ENCODE measurements at places on chromosomes 4 and X.
A peak's percentile ranks its signal among the peaks of the same experiment; 100 is the strongest.

GRCh38 chr4:153939570-153939969, 150.7 kb upstream of the SFRP2 start:
- no peak for DNase-seq

DNA sequence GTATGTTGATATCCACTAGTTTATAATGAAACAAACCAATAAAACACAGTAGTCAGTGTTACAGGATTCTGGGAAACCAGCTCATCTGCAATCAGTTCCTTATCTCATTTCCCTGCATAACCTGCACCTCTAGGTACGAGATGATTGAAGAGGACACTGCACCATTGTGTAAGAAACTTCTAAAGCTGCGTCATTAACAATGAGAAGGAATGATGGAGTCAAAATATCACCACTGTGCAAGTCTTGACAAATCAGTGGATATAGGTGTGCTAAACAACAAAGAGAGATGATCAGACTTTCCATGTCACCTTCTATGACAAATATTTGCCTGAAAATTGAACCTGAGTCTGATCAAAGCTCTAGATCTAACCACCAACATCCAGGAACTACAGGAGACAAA, 40.7 kb upstream of the DHX15 start:
- no peak for DNase-seq

DNA sequence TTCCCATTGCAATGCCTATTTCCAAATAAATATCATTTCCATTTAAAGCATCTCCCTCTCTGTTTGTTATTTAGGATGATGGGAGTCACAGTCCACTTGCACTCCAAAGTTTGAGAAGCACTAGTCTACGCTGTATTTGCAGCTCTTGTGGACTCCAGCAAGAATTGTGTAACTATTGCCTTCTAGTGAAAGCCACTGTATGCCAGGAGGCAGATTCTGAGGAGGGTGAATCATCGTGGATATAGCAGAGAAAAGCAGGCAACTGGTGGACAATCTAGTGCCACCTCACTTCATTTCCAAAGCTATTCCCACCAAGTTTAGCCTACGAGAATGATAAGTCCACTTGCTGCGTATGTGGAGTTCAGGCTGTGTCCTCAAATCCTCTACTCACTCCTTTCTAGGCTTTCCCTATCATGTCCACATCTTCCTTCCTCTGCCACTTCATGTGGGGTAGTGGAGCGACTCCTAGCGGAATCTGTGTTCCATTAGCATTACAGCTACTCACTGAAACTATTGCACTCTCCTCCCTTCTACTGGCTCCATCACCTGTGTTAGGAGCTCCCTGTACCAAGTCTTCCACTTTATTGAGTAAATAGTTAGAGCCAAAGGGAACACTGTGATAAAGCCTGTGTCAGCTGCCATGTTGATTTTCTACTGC, 501.8 kb upstream of the GALNT7 start:
- DNase-seq: no peak

GRCh38 chr4:108466936-108467902, 153.2 kb upstream of the RPL34 start:
- peak; percentile 26 for DNase-seq

DNA sequence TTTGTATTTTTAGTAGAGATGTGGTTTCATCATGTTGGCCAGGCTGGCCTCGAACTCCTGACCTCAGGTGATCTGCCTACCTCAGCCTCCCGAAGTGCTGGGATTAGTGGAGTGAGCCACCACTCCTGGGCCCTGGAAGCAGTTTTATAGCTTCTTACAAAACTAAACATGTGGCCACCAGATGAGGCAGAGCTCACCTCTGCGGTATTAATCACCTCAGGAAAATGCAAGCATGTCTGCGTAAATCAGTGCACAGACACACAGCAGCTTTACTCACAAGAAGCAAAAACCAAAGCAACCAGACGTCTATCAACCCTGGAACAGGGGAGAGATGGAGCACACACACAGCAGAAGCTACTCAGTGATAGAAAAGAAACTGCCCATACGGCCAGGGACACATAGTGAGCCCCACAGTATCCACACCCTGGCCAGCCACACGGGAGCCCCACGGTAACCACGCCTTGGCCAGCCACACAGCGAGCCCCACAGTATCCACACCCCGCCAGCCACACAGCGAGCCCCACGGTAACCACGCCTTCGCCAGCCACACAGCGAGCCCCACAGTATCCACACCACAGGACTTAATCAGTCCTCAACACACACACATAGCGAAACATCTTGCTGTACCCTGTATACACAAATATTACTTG, 30.2 kb downstream of the PPP2R3B start:
- DNase-seq: no peak

DNA sequence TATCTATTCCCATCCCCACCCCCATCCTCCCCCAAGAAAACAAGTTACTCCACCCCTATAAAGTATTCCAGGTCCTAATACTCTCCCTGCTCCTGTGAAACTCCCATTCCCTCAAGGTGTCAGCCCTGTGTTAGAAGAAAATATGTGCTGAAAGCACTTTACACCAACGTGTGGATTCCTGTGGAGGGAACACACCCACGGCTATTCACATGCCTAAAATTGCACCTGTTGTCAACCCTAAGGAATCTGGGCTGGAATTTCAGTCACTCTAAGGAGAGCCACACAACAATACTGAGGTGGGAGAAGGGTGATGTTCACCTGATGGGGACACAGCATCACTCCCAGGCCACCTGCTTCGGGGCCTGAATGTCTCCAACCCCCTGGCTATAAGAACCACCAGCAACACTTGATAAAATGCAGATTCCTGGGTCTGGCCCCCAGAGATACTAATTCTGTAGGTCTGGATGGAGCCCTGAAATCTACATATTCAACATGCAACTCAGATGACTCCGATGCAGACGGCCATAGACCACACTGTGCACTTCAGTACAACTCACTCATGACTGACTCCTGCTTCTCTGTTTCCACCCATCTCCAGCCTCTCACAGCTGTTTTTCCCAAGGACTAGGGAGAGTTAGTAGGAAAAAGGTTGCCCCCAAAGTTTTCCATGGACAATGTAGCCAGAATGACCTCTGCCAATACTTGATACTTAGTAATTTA, 15.8 kb downstream of the SCD5 start:
- DNase-seq: no peak

DNA sequence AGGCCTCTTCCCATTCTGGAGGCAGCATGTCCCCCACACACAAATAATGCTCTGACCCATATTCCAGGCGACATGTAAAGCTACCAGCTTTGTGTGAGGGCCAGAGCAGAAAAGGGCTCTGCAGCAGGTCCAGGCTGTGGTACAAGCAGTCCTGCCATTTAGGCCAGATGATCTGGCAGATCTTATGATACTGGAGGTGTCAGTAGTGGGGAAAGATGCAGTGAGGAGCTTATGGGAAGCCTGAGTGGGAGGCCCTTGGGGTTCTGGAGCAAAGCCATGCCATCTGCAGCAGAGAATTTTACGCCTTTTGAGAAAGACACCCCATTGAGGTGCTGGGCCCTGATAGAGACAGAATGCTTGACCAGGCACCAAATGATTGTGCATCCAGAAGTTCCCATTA, 7.7 kb downstream of the SYN1 start:
- no peak for DNase-seq

GRCh38 chr4:150784939-150785338, 203.0 kb downstream of the MAB21L2 start:
- DNase-seq: no peak

DNA sequence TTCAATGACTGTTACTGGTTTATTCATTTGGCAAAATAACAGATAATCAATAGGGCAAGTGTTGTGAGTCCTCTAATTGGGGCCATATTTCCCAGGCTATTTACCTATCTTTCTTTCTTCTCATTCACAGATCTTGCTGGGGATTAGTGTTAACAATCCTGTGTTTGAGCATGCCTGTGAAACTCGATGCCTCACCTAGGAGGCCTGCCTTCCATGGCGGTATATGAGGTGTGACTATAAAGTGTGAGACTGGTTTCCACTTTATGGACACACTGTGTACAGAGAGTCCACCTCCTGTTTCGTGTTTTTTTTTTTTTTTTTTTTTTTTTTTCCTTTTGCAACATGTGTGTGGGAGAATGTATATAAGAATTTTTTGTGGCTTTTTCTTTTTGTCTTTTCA, 199.3 kb downstream of the BMPR1B start:
- DNase-seq: no peak

DNA sequence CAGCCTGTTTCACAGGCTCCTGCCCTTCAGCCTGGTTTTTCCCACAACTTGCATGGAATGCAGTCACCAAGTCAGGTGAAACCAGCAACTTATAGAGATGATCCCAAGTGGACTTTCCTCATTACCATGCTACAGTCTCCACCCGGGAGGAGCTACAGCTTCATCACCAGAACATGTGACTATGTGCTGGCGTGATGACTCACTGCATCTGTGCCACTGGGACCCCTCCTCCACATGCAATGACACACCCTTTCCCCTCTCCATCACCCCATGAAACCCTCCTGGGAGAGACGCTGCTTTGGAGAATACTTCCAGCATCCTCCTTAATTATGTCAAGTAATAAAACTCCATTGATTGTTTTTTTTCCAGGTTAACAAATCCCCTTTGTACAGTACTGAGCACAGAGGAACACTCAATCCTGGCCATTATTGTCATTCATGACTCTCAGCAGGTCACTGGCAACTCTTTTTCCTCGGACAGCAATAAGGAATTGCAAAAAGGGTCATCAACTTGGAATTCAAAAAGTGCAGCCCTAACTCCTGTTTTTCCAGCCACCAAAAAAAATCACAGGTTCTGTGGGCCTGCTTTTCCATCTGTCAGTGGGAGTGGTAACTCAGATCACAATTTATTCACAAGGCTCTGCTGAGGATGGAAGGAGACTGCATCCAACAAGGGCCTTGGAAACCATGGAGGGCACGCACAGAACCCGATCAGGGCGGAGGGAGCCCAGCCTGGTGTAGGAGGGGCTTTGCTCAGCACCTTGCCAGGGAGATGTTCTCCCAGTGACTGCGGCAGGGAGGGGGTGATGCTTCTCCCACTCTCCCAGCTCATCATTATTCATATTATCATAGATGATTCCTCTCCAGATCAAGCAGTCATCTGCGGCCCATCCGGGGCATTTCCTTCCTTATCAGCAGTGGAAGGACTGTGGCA, 17.4 kb downstream of the QDPR start:
- DNase-seq: no peak

- DNase-seq: peak; percentile 66
Measured at GRCh38 chrX:132622130-132622529, 133.3 kb upstream of the MBNL3 start.

- no peak for DNase-seq
Measured at GRCh38 chr4:90209922-90210321, 82.7 kb downstream of the CCSER1 start.

DNA sequence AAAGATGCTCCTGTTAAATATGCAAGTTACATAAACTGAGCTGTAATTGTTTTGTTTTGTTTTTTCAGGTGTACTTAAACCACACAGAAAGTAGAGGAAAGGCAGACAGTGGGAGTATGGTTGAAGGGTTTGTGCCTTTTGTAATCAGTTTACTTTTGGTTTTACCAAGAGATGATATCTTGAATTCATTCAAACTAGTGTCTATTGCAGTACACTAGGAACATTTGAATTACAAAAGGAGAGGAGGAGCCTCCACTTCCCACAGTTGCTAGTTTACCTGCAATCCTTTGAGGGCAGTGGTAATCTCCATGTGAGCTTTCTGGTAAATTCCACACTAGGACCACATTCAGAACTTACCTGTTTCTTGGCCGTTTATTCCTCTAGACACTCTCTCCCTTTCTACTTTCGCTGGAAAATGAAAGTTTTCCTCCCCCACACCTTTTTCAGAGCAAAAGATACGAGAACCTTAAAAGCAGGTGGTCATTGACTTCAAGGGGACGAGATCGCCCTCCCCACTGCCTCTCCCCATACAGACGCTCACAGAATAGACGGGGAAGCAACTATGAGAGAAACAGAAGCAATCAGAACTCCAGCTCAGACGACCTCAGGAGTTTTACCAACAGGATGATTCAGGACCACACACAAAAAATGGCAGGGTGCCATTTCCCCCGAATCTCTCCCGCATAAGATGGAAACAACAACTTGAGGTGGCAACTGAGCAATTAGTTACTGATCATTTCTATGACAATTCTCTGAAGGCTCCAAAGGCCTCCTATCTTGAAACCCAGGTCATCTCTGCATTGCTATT, 3.3 kb downstream of the RBM47 start:
- no peak for DNase-seq

DNA sequence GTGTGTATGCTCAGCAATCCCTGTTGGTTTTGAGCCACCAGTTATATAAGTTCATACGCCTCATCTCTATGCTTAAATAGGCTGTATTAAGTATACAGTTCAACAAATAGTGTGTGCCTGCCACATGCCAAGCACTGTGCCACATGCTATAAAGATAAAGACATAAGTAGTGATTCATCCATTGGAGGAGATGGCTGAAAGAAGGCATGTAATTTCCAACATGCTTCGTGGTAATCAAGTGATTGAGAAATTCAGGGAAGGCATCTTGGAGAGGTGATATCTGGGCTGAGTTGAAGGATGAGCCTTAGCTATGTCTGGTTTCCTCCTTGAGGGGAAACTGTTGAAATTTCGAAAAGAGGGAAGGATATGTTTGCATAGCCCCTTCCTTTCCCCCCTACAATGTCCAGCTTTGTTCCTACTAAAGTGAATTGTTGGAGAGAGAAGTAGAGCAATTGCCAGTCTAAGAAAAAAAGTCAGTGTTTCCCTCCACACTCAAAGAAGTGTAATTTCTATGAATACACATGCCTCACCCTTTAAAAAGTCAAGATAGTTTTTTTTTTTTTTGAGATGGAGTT, 96.5 kb downstream of the ARHGAP10 start:
- DNase-seq: no peak

DNA sequence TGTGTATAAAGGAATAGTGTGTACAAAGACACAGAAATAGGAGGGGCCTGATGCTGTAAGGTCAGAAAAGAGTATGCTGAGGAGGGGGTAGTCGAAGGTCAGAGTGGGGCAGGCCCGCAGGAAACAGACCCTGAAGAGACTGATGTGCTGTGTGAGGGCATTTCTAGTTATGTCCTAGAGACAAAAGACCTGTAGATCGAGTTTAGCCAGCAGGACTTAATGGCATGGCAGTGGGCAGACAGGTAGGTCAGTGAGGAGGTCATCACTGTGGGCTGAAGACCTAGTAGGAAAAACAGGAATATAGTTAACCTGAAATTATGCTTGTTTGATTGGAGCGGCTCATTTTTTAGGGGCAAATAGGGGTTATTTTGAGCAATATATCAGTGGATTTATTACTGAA, 57.1 kb downstream of the KIAA0232 start:
- DNase-seq: no peak

DNA sequence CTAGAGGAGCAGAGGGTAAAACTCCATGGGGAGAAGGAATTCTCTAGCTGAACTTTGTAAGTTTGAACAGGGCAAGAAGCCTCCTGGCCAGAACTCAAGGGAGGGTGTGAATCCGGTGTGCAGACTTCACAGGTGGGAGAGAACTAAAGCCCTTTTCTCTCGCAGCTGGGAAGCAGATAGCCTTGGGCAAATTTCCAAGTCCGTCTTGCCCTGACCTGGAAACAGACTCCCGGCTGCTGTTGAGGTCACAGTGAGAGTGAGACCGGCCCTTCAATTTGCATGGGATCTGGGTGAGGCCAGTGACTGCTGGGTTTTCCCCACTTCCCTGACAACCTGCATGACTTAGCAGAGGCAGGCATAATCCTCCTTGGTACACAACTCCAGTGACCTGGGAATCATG, 94.5 kb upstream of the ZNF827 start:
- no peak for DNase-seq

Measured in activated CD4-positive, alpha-beta T cell treated with anti-CD3 and anti-CD28 coated beads, Interleukin-2, Interleukin-4, amounts not matched to agents 100 ng/mL and 50 ng/mL, durations not matched to agents 16 hours and 8 hours (primary cell).